ENCODE measurements at places on chromosomes 11 and 22.

DNA sequence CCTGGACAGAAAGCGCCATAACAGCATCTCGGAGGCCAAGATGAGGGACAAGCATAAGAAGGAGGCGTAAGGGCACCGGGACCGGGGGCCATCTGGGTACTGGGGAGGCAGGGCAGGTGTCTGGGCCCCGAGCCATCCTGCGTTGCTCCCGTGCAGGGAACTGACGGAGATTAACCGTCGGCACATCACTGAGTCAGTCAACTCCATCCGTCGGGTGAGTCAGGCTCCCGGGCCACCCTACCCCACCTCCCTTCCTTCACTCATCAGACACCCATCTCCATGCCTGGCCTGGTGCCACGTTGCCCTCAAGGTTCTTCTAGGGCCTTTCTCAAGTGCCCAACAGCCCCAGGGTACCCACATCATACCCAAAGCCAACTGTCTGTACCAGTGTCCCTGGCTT, 15.0 kb downstream of the PLCB3 start:
- DNase-seq, result peak; percentile 39

DNA sequence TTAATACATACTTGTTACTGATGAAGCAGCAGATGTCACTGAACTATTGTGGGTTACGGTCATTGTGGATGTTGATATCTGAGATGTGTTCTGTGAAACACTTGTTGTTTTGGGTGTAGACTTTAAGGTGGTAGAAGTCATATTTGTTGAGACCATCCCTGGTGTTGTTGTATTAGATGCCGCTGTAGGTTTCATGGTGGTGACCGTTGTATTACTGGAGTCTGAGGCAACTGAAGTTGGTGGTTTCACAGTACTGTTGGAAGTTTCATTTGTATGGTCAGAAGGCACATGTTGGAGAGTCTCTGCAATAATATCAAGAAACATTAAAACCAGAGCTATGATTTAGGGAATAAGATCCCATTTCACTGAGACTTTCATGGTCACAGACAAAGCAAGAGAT, 50.7 kb downstream of the TMEM123 start:
- no peak for DNase-seq

GRCh38 chr11:62223095-62223494, 14.6 kb downstream of the SCGB2A1 start:
- peak; percentile 20 for DNase-seq

DNA sequence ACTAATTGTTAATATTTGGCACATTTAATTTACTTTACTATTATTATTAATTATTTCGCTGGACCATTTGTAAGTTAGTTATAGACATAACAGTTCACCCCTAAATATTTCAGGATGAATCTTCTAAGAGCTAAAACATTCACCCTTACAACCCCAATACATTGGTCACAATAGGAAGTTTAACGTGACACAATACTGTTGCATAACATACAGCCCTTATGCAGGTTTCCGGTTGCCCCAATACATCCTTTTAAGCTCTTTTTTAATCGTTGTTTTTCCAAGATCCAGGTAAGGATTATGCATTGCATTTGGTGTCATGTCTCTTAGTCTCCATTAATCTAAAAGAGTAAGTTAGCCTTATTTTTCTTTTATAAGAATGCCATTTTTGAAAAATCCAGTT, 71.2 kb downstream of the HSD17B12 start:
- no peak for DNase-seq

Measured in dermis blood vessel endothelial cell (primary cell).